ENCODE measurements at places on chromosomes 6 and 20.

DNA sequence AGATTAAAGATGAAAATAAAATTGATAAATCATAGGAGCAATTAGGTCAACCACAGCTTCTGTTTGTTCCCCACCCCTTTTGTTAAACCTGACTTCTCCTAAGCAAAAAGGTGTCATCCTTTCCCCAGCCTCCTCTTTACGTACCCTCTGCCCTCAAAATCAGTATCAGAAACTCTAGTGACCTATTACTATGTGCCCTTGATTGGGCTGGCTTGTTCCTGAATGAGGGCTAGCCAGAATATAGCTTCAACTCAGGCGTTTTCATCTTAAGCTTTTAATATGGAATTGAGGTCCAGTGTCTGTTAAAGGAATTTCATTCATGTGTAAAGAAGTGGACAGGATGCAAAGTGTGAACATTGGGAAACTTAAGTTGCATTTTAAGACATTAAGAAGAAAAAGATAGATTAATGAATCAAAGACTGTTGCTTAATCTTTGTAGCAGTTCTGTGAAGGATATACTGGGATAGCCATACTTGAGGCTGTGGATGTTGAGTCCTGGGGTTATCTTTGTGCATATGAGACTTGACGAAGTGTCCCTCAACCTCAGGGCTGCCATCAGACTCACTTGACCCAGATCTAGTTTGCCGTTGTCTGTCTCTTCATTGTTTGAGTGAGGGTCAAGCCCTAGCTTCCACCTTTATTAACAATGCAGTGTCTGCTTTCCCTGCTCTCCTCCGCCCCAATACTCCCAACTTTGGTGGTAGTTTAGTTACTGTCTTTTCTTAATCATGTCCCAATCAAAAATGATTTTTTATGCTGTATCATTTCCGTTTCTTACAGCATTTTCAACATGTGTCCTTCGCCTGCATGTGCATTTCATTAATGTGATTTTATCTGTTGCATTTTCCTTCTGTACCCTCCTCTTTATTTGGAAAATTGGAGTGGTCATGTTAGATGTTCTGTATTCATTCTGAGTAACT is 1.9 kb downstream of the TBPL1 start:
- DNase-seq, result no peak

DNA sequence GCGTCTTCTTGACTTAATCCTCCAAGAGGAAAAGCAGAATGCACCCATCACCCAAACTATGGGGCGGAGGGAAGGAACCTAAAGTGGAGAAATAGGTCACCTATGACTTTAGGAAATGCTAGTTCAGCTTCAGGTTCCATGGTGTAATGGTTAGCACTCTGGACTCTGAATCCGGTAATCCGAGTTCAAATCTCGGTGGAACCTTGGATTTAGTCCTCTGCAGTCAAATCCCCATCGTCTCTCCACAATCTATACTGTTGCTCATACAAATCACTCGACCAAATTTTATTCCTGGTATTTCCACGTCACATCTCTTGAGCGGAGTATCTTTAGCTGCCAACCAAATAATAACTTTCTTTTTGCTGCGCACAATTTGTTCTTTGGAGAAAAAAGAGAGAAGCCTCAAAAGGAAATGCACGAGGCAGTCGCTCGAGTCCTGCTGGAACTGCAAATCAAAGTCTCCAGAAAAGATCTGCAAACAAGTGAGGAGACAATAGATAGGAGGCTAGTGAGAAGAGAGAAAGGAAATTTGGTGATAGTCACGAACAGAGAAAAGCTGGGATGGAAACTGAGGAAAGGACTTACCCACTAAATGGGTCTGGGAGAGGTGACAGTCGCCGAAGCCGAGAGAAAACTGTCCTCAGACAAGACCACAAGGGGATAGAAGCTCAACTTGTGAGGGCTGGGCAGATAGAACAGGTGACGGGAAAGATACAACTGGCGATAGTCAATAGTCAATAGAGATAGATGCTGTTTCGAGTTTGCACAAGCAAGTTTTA is 16.6 kb downstream of the POM121L2 start:
- no peak for DNase-seq

DNA sequence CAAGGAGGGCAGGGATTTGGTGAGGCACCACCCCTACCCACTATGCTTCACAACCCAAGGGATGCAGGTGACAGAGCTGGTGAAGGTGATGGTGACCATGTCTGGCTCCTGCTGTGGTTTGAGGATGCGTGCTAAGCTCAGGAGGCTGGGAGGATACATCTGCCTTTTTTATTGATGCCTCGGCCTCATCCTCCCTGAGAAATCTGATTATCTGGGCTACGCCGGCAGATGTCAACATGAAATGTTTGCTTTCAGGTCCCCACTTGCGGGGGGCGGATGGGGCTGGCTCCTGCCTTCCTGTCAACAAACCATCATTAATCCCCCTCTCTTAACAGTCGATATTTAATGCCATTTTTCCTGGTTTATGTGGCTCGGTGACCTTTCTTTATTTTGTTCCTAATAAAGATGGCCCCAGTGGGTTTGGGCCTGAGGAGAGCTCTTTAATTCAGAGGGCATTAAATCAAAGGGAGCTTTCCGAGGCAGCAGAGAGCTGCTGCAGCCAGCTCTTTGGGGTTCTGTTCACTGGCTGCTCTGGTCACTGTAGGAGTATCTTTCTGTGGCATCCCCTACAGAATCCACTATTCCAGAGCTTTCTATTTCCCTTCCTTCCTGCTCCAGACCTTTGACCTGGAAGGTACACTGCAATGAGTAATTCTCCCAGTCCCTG is 33.5 kb upstream of the LRFN2 start:
- DNase-seq, result no peak

- no peak for DNase-seq
These were observed 7.9 kb downstream of the COL9A3 start for GRCh38 chr20:62824476-62825332.

DNA sequence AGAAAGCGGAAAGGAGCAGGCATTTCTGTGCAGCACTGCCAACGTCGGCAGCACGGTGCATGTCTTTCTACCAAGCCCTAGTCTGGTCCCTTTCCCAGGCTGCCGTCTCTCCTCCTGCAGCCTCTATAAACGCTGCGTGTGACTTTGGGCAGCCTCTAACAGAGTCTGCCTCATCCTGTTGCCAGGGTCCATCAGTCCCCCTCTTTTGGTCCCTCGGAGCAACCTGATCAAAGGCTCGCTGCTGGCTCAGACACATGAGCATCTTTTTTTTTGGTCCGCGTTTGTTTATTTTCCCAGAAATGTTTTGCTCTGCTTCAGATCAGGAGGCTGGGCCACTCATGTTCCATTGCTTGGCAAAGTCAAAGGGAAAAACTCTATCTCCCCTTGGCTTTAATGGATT is 166.8 kb upstream of the CST7 start:
- no peak for DNase-seq

DNA sequence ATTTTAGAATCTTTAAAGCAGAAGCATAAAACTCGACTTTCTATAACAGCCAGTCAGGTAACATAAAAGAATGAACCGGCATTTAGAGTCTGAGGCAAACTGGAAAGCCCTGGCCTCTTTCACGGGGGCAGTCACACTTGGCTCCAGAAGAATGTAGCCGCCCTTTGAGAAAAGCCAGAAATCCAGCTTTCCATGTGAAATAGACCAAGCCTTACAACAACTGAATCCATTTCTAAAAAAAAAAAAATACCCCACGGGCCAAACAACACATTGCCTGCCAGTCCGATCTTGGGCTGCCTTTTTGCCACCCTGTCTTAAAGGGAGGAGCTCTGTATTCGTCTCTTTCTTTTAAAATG is 252.9 kb upstream of the TAB2 start:
- no peak for DNase-seq

DNA sequence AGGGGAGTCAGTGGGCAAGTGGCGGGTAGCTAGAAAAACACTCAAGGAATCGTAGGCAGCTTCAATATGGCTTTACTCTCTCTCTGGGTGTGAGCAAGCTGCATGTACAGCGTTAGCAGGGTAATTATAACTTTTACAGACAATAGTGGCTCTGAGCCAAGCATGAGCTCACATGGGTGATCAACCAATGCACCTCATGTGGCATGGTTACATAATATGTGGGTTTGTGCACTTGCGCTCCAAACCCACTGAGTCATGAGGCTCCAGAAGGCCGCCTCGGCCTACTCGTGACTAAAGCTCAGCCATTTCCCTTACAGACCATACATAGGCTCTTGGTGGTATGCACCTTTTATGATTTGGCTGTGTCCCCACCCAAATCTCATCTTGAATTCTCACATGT is 78.4 kb upstream of the FBXL4 start:
- DNase-seq, result no peak

DNA sequence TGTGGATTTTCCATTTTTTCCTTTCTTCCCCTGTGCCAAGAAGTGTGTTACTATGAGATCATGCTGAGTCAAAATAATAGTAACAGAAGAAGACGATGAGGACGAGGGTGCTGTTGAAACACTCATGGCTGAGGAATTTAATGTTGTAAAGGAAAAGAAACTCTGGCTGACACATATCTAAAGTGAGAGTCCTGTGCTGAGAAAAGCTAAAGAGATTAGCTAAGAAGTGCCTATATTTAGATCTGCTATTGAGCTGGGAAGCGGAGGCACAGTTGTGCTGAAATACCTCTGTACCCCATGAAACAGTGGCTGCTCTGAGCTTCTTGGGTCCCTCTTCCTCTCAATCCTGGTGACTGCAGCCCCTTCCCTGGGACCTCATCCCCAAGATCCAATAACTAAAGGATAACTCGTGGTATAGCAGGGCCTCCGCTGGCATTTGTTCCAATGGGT is 1.1 kb upstream of the SYTL3 start:
- DNase-seq, result no peak
